ENCODE measurements at places on chromosomes 3 and 15.

GRCh38 chr15:90230071-90230494 is 3.7 kb downstream of the CIB1 start:
- DNase-seq: no peak

DNA sequence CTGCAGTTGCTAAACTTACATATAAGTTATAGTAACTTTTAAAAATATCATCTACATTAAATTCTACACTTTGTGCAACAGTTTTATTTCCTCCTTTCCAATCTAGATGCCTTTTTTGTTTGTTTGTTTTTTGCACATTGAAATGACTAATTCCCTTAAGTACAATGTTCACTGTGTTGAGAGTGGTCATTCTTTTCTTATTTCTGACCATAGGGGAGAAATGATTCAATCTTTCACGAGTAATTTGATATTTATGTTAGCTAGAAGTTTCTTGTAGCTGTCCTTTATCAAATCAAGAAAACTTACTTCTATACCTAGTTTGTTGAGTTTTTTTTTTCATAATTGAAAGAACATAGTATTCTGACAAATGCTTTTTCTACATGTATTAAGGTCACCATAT is 85.0 kb upstream of the CBLB start:
- DNase-seq: no peak

DNA sequence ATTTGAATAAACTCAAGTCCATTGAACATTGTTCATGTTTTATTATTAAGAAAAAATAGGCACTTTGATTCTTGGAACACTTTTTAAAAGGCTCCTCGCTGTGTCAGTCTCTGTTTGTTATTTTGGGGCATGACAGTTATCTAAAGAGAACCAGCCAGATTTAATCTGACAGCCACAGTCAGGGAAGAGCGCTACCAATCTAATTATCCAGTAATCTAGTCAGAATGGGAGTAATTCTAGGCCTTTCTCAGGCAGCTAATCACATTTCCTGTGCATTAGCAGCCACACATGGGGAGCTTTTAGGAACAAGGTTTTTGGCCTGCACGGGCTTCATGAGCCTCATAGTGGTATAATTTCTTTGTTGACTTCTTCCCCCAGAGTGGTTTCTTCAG is 362.2 kb downstream of the RBMS3 start:
- DNase-seq: peak; percentile 24

- no peak for DNase-seq
Measured at GRCh38 chr3:120753810-120754209, 11.3 kb downstream of the GTF2E1 start.

DNA sequence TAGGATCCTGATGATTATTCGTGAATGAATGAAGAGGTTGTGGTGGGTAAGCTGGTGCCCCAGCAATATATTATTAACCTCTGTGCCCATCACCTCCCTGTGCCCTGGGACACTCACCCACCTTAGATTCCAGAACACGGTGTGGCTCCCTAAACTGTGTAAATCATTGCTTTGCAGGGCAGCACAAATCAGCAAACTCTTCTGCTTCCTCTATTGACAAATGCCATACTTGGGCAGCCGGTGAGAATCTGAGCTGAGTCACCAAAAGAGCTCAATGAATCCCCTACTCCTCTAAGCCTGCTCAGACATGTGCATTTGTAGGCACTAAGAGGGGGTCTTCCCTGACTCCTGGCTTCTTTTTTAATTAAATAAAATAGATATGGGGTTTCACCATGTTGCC is 15.7 kb downstream of the UQCC5 start:
- DNase-seq: no peak

- DNase-seq: peak; percentile 90
Measured at GRCh38 chr3:150216041-150216811, 191.9 kb upstream of the TSC22D2 start.

GRCh38 chr3:21644268-21644667 is 106.7 kb downstream of the ZNF385D start:
- DNase-seq: no peak

- peak; percentile 53 for DNase-seq
Measured at GRCh38 chr3:115062009-115062408, 85.1 kb downstream of the ZBTB20 start.

- no peak for DNase-seq
Measured at GRCh38 chr3:131370935-131371687, 10.5 kb upstream of the NUDT16 start.

DNA sequence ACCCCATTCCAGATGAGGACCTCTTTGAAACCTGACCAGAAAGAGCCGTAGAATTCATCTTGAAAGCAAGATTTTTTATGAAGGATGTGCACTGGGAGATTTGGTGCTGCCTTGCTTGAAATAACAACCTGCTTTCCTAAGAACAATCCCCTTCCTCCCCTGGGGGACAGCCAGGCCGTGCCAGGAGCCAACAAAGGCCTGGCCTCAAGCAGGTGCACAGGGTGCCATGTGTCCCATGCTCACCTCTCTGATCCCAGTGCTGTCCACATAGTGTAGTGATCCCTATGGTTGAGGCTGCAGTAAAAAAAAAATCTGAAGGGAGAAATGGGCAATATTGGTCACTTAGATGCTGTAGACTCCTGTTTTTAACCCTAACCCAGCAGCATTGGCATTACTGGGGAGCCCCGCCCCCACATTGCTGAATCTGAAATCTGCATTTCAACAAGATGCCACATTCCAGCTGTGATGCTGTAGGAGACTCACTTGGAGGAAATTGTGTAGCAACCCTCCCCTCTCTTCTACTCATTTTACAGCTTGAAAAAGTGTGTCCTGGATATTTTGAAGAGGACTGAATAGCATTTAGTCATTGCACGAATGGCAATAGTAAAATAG is 171.2 kb downstream of the APBA2 start:
- DNase-seq: no peak

- no peak for DNase-seq
Measured at GRCh38 chr15:35019404-35020327, 31.6 kb upstream of the ZNF770 start.

GRCh38 chr3:161556941-161557340 is 60.3 kb downstream of the OTOL1 start:
- DNase-seq: no peak

GRCh38 chr3:40211579-40211978 is 97.9 kb upstream of the EIF1B start:
- no peak for DNase-seq

DNA sequence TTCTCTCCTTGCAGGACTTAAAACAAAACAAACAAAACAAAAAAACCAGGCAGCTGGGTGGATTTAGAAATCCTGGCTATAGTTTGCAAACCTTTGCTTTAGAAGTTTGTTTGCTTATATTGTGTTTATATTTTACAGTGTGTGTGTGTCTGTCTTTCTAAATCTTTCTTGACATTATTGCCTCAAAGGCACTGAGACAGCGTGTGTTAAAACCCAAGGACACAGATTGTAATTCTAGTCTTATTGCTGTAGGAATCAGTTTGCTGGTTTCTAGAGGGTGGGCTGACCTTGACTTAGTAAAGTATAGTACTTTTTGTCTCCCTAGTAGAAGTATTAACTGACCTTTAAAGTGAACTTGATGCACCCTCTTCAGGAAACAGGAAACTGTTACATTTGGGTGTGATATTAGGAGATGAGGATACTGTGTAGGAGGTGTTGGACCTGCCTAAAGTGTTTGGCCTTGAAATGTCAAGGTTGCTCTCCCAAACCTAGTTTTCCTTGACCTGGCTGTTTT is 71.0 kb downstream of the TCF12 start:
- DNase-seq: no peak

GRCh38 chr15:91936182-91936775 is 82.8 kb downstream of the SLCO3A1 start:
- DNase-seq: no peak

GRCh38 chr3:192010490-192010889 is 549.5 kb downstream of the PYDC2 start:
- DNase-seq: no peak

- DNase-seq: no peak
Measured at GRCh38 chr3:115680803-115681345, 57.6 kb downstream of the GAP43 start.

GRCh38 chr15:90142216-90143165 is 40.2 kb upstream of the IDH2 start:
- no peak for DNase-seq

GRCh38 chr3:189821262-189821661 is 190.1 kb downstream of the TP63 start:
- DNase-seq: no peak

DNA sequence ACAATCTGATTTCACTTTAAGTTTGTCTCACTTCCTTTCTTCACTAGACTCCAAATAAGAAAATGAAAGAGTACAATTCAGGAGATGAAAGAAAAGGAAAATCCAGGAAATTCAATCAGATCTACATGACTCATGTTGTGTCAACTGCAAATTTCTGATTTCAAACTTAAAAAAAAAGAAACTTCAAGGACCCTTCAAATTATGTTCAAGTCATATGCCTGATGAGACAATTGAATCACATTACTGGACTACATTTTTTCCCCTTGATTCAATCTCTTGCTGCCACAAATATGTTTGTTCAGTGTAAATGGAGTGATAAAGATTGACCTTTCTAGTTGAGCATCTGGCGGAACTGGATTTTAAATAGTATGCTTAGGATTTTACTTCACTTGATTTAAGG is 37.4 kb downstream of the FRMD5 start:
- no peak for DNase-seq

DNA sequence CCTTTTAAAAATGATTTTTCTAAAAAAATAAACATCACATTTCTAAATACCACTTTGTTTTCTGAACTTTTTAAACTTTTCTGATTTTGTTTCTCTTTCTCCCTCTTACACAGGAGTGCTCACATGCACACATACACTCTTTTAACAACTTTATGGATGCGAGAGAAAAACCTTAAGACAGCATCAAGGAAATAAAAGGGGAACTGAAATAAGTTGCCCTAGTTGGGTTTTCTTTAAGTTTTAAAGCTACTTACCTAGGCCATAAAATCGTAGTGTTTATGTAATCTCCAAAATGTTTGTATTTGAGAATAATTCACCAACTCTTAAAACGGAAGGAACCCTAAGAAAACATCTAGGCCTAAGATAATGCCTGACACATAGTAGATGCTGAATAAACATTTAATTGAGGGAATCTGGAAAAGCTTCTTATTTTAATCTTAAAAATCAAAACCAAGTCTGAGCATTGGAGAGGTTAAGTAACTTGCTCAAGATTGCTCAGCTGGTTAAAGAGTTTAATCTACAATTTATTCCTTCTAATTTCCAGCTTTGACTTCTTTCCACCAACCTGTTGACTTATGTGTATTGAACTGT is 1.2 kb upstream of the BBX start:
- DNase-seq: no peak

- peak; percentile 52 for DNase-seq
Measured at GRCh38 chr15:51883271-51883837, 53.9 kb downstream of the TMOD3 start.

GRCh38 chr15:77557144-77557543 is 75.6 kb downstream of the LINGO1 start:
- DNase-seq: no peak

DNA sequence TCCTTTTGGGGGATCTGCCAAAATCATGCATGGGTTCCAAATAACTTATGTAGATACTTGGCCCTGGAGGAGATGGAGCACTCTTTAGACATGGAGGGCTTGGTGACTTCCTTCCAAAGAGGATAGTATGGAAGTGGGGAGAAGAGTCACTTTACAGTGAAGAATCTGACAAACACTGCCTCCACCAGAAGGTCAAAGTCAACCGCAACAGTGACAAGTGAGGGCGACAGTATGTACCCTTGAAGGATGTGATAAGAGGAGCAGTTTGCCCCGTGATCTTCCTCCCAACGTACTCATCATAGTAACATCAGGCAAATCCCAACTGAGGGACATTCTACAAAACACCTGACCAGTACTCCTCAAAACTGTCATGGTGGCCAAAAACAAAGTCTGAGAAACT is 62.0 kb downstream of the LMCD1 start:
- no peak for DNase-seq

DNA sequence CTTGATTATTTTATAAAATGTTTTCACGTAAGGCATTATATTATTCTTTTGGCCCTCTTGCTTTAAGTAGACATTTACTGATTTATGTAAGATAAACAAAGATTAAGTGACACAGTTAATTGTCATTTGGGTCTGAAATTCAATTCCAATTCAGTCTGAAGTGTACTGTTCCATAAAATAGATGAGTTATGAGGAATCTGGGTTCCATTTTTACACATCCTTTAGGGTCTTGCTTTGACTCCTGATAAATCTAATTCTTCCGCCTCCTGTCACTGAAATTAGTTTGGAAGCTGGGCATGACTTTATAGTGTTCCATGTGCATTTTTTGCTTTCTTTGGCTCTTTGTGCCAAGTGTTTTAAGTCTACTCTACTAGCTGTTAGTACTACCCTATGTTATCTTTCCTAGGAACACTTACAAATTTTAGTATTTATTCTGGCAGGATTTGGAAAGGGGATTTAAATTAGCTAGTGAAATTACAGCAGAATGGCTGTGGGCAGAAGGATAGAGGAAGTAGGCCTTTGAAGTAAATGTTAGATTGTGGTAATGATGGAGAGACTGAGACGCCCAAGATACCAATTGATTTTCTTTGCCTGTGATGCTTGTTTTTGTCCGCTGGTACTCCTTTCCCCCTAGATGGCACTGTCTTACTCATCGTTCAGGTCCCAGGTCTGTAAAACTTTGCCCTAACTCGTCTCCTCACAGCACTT is 14.3 kb downstream of the ARL8B start:
- DNase-seq: peak; percentile 9

GRCh38 chr3:70096376-70097066 is 97.0 kb downstream of the SAMMSON start:
- no peak for DNase-seq

DNA sequence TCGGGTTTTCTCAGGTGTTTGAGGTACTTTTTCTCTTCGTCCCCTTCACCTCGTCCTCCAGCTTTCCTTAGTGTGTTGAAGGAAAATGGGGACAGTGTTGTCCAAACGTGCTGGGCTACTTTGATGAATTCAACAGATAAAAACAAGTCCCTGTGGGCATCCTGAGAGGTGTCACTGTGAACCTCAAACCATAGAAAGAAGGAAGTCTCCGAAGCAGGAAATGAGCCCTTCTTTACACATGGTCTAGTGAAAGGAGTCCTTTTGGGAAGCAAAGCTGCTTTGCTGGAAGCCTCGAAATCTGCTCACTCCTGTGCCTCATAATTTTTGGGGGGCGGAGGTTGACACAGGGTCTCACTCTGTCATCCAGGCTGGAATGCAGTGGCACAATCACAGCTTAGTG is 10.6 kb downstream of the IL17RB start:
- DNase-seq: no peak

All from tongue (tissue), 3 donors.